ENCODE measurements at places on chromosomes 11 and 22.

DNA sequence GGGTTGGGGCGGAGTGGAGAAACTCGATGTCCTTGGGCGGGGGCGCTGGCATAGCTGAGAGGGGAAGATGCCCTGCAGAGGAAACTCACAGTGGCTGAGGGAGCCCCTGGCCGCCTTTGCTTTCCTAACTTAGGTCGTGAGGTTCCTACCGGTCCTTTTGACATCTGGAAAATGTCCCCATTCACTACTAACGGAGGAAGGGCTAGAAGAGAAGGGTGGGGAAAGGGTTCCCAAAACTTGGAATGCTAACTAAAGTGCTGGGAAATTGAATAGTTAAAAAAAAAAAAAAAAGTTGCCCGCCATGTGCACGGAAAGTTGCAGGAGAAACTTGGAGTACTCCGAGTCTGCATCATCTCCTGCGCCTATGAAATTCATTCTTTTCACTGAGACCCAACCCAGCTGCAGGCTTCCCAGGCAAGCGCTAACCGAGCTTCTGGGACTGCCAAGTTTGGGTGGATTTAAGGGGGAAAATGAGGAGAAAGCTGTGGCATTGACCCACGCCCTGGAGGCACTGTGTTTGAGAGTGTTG lies 796 bp downstream of the TIMP3 start:
- no peak for DNase-seq

DNA sequence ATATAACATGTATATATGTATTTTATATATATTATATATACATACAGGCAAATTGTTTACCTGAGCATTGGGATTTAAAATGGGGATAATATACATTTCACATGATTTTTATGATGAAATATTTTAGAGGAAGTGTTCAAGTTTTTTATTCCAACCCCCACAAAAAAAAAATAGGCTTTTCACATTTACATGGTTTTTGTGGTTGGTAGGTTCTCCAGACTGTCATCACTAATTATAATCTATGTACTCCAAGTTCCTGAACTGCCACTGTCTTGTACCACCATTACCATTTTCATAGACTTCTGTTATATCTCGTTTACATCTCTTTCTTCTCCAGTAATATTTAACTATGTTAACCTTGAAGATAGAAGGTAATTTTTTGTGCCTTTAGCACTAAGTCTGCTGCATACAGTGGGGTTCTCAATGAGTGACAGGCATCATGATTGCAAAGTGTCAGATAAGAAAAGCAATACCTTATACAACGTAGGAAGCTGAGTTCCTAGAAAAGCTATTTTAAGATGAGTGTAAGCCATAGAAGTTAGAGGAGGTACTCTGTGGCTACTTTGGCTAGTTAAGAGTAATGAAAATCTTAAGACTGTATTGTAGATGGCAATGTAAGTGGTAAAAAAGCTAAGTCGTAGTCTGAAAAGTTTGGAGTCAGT lies 5.2 kb downstream of the TMEM126A start:
- no peak for DNase-seq

DNA sequence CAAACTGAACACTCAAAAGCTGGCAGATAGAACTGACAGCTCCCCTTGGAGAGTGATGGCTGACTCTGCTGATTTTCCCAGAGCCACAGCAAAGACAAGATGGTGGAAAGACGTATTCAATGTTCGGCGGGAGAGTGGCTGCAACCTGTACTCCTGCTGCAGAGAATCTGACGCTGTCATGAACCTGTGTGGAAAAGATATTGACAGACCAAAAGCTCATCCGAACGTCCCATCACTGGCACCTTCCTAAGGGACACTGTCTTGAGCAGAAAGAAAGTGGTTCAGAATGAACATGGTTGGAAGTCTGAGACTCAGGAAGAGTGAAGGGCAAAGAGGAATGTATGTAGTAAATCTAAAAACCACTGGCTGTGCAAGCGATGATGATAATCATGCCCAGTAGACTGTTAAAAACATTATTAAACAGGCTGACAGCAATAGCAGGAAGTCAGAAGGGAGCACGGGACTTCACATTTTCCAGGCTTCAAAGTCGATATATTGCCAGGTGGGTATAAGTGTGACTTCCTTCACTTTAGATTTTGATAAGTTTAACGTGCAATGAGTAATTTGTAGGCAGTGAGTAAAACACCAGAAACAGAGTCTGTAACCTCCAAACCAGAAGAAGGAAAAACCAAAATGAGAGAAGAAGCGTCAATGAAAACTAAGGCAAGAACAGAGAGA lies 6.2 kb upstream of the IL17REL start:
- DNase-seq, result no peak

- DNase-seq, result no peak
These were observed 1083.9 kb downstream of the BRD1 start for GRCh38 chr22:48743601-48744282.

DNA sequence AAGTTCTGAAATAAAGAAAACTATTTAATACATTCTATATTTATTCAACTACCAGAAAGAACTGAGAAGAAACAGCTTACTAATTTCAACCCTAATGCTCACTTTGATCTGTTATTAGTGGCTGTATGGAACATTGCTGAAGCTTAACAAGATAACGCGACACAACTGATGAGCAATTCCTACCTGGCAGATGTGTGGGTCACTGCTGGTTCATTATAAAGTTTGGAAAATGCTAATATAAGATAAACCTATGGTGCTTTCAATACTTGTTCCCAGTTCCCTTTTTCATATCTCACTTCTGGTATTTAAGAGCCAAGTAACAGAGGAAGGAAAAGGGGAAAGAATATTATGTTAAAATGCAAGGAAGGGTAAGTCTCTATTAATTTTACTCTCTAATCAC lies 10.5 kb downstream of the CTSC start:
- DNase-seq, result no peak

- no peak for DNase-seq
These were observed 3.0 kb upstream of the RIN1 start for GRCh38 chr11:66339162-66339675.

GRCh38 chr11:3245071-3245470 lies 12.9 kb upstream of the MRGPRE start:
- DNase-seq, result no peak

DNA sequence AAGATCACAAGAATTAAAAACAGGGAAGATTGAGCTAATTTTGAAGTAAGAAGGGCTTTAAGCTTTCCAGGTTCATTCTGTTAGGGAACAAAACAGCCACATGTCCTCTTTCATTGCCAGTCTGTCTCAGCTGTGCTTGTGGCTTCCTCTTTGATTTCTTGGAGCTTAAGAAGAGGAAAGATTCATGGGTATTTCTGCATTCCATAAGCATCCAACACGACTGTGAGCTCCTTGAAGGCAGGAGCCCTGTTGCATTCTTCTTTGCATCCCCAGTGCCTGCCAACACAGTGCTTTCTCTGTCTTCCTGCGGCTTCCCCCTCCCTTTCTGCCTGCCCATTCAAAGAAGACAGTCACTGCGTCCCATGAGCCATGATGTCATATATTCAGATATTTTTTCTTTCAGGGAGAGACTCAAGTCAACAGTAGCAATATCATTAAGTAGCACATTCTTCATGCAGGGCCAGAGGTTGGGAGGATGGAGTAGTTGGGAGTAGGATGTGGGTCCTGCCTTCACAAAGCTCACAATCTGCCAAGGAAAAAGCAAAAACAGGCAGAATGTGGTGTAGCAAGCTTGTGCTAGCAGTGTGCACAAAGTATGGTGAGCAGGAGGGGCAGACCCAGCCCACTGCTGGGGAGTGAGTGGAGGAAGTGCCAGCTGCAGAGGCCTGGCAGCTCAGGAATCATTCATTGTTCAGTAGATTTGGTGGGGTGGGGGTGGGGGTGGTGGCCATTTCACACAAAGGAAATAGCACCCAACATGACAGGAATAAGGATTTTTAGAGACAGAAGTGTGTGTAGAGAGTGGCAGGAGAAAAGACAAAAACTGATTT lies 162.1 kb upstream of the RASSF10 start:
- no peak for DNase-seq

DNA sequence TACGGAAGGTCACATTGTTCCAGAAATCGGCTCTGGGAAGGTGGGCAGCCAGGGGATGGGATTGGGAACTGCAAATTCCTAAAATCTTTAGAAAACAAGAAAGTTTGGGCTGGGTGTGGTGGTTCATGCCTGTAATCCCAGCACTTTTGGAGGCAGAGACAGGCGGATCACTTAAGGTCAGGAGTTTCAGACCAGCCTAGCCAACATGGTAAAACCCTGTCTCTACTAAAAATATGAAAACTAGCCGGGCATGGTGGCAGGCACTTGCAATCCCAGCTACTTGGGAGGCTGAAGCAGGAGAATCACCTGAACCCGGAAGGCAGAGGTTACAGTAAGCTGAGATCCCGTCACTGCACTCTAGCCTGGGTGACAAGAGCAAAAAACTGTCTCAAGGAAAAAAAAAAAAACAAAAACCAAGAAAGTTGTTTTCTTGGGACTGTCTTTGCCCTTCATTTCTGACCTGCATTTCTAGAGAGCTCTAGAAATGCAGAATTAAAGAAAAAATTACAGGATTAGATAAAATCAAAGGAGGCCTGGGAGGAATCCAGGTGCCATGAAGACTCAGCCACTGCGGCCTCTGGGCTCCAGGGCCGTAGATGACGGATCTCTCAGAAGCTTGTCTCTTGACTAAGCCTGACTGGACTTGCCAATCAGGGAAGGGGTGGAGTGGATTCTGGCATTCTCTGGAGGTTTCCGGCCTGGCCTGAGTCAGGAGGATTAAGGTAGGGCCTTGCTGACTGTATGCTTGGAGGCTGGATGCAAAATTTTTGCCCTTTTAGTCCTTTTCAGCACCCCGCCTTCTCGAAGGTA lies 5.3 kb upstream of the MALAT1 start:
- no peak for DNase-seq

DNA sequence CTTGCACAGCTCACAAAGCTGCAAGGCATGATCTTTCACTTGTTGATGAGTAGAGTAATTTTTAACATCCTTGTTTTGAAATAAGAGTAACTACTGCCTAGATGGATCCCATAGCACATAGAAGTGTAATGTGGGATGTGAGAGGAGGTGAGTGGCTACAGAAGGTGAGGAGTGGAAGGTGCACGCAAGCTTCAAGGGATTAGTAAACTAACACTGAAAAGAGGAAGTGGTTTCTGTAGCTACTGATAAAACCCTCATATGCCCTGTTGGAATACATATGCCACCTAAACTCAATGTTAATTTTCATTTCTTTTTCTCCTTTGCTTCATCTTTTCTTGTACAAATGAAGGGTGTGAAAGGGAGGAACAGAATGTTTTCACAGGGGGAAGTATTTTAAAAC lies 22.0 kb upstream of the CTSC start:
- DNase-seq, result no peak
